ENCODE measurements at places on chromosomes 5 and 9.

GRCh38 chr9:127545196-127546124, 66.6 kb upstream of the STXBP1 start:
- no peak for DNase-seq

DNA sequence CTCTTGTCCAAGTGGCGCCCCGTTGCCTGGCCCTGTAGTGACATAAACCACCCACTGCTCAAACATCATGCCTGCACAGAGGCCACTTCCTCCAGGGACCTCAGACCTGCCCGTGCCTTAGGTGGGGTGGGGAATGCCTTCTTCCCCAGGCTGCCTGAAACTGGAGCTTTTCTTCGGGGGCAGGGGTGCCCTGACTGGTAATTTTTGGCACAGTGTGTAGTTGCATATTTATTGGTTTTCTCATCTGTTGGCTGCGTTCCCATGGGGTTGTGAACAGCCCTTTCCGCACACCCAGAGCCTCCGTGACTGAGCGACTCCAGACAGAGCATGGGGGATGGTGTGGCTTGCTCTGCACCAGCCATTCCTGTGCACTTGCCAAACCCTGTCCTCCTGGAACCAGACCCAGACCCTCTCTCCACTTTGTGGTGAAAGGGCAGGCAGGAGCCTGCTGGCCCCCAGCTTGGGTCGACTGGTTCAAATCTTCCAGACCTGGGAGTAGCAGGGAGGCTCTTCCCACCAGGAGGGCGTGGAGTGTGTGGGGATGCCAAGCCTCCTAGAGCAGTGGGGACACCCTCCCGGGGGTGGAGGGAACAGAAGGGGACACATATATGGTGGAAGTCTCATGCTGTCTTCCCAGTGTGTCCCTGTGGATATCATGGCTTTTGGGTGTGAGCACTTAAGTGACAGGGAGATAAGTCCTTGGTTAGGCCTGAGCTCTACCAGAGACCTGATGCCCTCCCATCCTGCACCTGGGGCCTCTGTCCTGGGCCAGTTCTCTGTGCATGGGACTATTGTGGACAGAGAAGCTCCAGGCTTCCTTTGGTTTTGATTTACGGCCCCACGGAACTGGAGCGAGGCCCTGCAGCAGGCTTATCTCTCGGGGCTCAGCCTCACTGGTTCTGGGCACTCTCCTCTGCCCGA, 39.6 kb downstream of the WNK2 start:
- no peak for DNase-seq

GRCh38 chr5:36078430-36078829, 11.7 kb upstream of the UGT3A2 start:
- no peak for DNase-seq

DNA sequence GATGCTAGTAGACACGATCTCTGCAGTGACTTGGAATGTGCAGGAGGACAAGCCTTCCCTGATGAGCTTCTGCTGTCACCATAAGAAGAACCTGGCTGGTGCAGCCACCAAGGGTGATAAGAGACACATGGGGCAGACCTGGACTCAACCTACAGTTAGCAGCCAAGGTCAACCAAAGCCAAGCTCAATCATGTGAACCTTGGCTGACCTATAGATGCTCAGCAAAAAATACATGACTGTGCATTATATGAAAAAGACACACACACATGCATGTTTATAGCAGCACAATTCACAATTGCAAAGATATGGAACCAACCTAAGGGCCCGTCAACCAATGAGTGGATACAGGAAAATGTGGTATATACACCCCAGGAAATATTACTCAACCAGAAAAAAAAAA, 86.9 kb downstream of the TARS1 start:
- no peak for DNase-seq

GRCh38 chr5:82942083-82942881, 134.9 kb downstream of the TMEM167A start:
- no peak for DNase-seq

- no peak for DNase-seq
Observed at GRCh38 chr5:154179846-154180710, 10.5 kb upstream of the GALNT10 start.

DNA sequence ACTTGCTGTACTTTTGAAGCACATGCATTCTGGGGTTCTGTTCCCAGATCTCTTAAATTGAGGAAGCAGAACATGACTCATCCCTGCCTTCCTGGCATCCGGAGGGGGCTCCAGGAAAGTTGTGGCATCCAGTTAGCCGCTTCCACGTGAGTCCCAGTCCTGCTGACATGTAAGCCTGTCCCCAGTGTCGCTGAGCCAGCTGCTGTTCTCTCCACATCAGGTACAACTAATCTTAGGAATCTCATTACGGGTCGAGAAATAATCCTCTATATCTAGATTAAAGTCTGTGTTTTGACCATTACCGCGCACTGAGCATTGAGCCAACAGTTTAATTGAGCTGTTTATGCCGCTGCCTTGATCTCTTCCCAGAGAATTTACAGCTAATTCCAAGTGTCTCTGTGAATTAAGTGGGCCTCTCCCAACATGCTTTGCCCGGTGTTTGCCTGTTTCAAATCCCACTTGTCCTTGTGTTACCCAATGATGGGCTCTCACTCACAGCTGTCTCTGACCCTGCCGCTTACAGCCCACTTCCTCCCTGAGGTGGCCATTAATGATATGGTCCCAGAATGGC, 10.5 kb upstream of the SHB start:
- DNase-seq = no peak

DNA sequence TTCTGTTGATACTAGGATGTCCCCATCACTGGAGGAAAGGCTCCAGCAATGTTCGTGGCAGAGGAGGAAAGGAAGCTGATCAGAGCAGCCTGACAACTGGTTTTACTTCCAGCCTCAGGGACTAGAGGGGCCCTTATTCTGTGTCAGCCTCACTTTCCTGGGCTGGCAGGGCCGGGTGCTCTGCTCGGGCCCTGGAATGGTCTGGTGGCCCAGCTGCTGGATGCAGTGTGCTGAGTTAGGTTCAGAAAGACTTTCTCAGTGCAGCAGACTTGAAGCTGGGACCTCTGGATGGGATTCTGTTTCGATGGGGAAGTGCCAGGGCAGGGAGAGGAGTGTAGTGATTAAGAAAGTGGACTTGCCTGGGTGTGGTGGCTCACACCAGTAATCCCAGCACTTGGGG, 81.0 kb downstream of the MACROH2A1 start:
- no peak for DNase-seq

GRCh38 chr9:102087141-102087540, 348.7 kb upstream of the GRIN3A start:
- no peak for DNase-seq

GRCh38 chr5:40653221-40654022, 26.3 kb upstream of the PTGER4 start:
- no peak for DNase-seq

- DNase-seq = no peak
Observed at GRCh38 chr5:41503860-41504259, 6.5 kb downstream of the PLCXD3 start.

- no peak for DNase-seq
Observed at GRCh38 chr9:129558063-129558550, 62.8 kb downstream of the C9orf50 start.

DNA sequence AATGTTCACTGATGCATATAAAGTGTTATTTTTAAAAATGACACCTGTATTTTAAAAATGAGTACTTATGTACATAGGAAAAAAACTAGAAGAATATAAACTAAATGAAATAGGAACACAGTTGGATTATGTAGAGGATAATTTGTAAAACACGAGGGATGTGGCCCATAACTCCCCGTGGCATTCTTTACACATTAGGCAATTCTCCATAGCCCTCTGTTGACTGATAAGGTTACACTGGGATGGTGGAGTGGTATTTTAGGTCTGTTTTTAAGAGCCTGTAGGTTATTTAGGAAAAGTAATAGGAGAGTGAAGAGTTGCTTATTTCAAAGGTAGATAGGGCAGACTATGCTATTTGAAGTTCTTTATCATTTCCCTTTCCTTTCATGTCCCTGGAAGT, 1.8 kb downstream of the CAVIN4 start:
- no peak for DNase-seq

DNA sequence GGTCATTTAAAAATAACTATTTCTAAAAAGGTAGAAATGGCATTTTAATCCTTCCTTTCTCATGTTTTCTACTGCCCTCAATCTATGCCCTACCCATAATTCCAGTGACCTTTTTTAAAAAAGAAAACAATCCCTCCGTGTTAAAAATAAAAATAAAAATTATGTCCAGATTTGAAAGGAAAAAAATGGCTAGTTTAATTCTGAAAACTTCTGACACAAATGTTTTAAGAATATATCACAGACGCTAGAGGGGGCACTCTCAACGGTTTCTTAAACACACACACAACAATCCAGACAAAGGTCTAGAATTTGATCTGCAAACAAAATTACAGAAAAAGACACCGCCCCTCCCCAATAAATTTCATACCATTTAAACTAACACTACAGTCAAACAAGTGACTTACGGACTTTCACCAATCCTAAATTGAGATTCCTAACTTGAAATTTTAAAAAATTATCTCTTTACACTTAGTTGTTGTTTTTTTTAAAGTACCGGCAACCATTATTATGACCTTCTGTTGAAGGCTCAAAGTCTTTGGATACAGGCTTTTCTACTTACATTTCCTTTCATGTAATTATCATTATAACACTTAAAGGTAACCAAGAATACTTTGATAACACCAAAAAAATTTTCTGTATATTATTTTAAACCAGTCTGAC, 38.2 kb downstream of the CLINT1 start:
- DNase-seq = no peak

DNA sequence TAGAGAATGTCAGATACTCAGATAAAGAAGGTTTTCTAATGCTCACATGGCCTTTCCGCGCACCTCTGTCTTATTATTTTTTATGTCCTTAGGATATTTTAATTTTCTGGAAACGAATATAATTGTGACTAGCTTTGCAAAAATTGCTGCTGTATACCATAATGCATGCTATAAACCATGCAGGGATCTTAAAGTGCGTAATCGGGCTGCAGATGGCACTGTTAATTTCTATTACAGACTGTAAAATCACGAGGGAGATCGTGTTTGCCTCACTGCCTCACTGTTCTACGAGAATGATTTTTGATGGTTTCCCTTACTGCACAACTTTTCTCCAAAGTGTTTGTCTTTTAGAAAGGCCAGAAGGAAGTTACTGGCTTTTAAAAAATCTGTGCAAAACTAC, 356.1 kb downstream of the TUSC1 start:
- DNase-seq = no peak

- no peak for DNase-seq
Observed at GRCh38 chr5:158375531-158375930, 516.6 kb upstream of the CLINT1 start.

- no peak for DNase-seq
Observed at GRCh38 chr9:133023117-133023890, 7.5 kb upstream of the GTF3C5 start.

- DNase-seq = no peak
Observed at GRCh38 chr5:178336889-178337288, 104.3 kb upstream of the PHYKPL start.

DNA sequence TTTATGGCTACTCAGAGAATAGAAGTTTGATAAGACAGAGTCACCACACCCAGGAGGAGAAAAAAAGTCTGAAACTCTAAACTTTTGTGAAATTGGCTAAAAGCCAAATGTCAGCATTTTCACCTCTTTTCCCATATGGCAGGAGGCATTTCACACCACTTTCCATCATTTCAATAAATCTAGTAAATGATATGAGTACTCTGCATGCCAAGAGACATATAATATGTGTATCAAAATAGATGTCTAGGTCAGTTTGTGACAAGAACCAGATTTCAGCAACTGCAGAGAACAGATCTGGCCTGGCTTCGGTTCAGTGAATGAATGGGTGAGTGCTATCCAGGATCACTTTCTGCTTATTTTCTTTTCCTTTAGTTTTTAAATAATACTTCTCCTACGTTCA, 470.8 kb downstream of the ENC1 start:
- no peak for DNase-seq

GRCh38 chr5:136285096-136285855, 80.1 kb downstream of the TRPC7 start:
- DNase-seq = no peak

DNA sequence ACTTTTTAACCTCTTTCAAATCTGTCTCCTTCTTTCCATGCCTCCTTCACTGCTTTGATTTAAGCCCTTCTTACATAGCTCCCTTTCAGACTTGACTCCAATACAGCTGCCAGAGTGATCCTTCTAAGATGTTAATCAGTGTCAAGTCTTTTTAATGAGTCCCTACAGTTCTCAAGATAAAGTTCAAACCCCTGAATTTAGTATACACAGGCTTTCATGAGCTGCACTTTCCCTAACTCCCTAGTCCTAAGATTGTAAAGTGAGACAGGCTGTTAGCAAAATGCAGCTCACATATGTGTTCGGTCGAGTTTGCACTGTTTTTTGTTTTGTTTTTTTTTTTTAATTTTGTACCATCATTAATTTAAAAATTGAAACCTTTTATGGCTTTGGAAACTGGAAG, 190.4 kb upstream of the VCAN start:
- no peak for DNase-seq

DNA sequence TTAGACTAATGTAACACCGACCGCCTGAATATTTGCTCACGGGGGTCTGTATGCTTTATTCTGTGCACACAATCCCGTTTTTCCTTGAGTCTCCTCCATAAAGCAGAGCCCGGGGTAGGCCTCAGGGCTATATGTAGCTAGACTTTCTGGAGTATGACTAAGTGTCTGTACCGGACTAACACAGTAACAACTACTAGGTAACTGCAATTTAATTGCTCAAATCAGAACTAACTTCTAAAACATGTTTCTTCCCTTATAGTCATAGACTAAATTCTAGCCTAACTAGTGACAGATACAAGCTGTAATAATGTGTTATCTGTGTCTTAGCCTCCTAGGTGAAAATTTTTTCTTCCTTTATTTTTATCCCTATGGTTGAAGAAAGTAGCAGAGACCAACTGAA, 2.1 kb downstream of the REEP5 start:
- DNase-seq = no peak

DNA sequence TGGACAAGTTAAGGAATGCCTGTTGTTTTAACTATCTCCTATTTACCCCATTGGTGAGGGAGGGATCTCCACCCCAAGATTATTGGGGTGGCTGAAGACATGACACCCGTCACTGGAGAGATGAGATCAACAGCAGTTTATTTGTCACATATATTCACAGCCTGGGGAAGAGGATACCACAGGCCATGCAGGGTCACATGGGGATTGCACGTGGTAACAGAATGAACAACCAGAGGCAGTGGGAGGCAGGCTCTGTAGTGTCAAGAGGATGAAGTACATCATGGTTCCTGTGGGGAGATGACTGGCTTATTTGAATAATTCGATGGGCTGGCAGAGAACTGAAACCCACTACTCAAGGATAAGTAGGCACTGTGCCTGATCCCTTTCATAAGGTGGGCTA, 18.6 kb upstream of the SHISAL2B start:
- DNase-seq = no peak

GRCh38 chr5:95114305-95114704, 170.6 kb downstream of the MCTP1 start:
- DNase-seq = no peak

GRCh38 chr5:27458287-27458686, 419.9 kb upstream of the CDH9 start:
- no peak for DNase-seq

- DNase-seq = no peak
Observed at GRCh38 chr9:92781899-92782298, 17.3 kb upstream of the BICD2 start.

DNA sequence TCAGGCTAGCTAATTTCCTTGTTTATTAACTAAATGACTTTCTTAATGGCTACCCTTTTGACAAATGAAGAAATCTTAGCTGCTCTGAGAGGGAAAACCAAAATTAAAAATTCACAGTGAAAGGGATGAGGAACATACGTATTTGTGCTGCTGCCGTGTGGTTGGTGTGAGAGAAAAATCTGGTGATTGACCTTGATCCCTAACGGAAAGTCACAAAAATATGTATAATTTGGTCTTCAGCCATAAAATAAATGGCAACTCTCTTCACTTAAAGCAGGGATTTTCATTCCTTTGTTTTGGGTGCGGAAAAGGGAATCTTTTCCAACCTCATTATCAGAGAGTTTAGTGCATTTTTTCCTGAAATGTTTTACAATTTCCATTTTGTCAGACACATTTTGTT, 40.4 kb downstream of the PAM start:
- DNase-seq = no peak

Measured in stimulated activated CD8-positive, alpha-beta memory T cell treated with anti-CD3 and anti-CD28 coated beads, Interleukin-7, amount 100 ng/mL, for 24 hours (primary cell).